Stimulated activated CD8-positive, alpha-beta memory T cell treated with anti-CD3 and anti-CD28 coated beads, Interleukin-15, amount 100 ng/mL, for 1 hour (primary cell): ENCODE measurements at places on chromosomes 5 and 9.

- DNase-seq: no peak
Observed at GRCh38 chr5:35709688-35710087, 92.0 kb downstream of the SPEF2 start.

DNA sequence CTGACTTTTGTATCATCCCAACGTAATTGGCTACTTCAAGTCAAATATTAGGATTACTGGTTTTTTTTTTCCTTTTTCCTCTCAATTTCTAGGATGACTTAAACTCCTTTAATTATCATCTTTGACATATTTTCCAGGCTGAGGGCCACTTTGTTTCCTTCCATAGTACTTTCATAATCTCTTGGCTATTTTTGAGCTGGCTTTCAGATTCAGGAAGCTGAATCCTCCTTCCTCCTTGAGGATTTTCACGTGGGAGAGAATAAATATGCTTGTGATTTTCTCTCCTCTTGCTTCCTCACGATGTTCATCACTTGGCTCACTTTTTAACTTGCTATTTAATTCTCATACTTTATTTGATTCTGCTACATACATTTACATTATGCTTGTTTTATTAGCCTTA, 88.1 kb downstream of the ITGA1 start:
- no peak for DNase-seq

DNA sequence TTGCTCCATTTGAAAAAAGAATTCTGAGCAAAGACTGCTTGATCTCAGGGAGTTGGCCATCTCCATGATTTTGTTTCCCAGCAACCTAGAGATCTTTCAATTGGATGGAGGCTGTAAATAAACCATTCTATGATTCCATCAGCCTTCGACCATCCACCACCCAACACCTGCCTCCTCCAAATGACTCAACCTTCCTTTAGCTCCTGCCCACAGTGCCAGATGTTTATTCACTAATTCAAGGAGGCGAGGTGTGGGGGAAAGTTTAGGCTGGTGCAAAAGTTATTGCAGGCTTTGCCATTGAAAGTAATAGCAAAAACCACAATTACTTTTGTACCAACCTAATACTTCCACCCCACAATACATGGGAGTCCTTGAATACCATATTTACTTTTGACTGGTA, 327.5 kb downstream of the CAAP1 start:
- no peak for DNase-seq

GRCh38 chr9:20398536-20399338, 223.6 kb downstream of the MLLT3 start:
- no peak for DNase-seq

- no peak for DNase-seq
Observed at GRCh38 chr5:84384604-84385575, at the start of gene EDIL3. Gene EDIL3 (minus strand): TSS chr5:84384880. CDS start chr5:84384374, 506 bp downstream.

GRCh38 chr5:89309268-89309667, 426.3 kb upstream of the MEF2C start:
- no peak for DNase-seq

GRCh38 chr5:150131461-150131860, 24.2 kb downstream of the PDGFRB start:
- DNase-seq: no peak

DNA sequence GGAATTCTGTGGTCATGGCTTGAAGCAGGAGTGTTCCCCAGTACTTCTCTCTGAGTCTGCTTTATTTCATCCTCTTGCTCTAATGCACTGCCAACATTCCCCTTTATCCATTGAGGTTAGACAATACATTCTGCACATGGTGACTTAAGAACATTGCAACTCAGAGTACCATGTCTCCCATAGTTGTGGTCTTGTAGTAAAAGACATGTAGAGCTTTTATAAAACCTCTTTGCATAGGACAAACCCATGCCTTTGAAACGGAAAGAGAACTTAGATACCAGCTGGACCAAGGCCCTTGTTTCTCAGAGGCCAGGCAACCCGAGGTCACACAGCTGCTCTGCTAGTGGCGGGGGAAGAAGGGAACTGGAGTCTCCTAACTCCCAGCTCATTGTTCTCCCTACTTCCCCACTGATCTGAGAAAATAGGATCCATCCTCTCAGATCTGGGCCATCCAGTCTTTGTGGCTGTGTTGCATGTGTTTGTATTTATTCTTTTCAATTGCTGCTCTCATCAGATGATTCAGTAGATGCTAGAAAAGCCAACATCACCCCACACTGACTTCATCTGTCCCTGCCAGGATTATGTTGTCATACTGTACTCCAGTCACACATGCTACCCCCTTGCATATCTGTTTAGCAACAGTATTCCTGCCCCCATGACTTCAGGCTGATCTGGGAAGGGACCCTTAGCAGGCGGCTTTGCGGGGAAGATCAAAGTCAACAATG, 236.9 kb downstream of the SAXO1 start:
- DNase-seq: no peak

DNA sequence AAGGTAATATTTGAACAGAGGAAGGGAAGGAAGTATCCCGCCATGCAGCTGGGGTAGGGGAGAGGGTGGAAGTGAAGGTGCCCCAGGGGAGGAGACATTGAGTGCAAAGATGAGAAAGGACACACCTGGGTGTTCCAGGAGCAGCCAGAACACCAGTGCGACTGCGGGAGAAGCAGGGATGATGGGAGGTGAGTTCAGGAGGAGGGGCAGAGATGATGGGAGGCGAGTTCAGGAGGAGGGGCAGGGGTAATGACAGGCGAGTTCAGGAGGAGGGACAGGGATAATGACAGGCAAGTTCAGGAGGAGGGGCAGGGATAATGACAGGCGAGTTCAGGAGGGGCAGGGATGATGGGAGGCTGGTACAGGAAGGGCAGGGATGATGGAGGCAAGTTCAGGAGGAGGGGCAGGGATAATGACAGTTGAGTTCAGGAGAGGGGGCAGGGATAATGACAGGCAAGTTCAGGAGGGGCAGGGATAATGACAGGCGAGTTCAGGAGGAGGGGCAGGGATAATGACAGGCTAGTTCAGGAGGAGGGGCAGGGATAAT, 17.2 kb upstream of the SPOCK1 start:
- no peak for DNase-seq

DNA sequence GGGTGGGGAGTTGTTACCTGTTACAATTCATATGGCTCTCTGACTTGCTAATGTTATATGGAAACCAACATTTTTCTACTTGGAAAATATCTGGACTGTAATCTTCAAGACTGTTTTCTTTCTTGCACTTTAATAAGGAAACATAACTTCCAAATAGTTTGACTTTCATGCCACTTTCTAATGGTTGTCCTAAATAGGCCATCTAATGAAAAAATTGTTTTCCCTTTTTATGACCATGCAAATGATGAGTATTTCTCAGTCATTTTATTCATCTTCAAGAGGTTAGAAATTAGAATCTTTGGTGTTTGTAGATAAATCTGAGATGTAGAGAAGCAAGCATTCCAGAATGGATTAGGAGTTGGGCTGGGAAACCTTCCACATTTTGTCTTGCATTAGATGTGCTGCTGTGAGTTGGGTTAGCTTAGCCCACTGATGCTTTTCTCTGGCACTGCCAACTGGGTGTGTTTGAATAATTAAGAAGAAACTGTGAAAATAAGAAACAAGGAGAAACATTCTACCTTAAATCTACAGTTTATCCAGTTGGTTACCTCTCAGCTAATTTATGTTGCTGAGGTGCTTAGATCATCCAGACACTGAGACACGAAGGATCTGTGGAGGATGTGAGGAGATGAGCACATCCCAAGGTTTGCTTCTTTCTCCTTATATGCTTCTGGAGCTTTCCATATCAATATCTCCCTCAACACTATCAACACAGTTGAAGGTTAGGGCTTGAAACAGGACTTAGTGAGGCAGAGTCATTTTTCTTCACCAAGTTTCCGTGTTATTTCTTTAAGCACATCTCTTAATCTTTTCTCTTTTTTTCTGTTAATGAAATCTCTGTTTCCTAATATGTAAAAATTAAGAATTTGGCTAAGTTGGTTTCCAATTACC, 2.7 kb downstream of the RASGRF2 start:
- DNase-seq: no peak

DNA sequence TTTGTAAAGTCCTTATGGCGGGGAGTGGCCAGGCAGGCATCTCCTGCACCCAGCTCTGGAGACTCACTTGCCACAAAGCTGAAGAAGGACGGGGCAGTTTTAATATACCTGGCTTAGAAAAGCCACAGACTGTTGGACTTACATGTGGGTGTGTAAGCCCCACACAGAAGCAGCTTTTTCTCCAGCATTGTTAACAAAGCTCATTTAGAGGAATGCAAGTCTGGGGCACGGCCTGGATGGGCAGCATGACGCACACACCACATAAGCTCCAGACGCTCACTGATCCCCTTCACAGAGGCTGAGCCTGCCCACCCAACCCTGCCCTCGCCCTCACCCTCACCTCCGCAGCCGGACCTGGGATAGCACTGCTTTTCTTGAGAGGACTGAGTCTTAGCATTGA, 58.0 kb upstream of the PDE8B start:
- no peak for DNase-seq

GRCh38 chr5:175082346-175082745, 358.0 kb downstream of the MSX2 start:
- no peak for DNase-seq

DNA sequence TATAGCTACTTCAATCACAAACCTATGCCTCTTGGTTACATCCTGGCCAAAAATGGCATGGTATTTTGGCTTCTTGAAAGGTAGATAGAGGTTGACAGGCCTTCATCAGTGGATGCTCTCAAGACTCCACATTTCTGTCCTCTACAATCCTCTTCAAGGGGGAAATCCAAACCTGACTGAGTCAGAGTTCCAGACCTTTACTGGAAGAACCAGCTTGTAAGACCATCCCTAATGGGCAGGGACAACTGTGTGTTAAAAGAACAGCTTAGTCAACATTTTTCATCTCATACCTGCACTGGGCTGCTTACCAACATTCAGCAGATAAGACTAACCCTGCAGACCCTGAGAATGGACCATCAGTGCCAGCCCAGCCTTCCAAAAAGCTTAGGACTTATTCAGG, 155.7 kb downstream of the CDK5RAP2 start:
- DNase-seq: no peak

DNA sequence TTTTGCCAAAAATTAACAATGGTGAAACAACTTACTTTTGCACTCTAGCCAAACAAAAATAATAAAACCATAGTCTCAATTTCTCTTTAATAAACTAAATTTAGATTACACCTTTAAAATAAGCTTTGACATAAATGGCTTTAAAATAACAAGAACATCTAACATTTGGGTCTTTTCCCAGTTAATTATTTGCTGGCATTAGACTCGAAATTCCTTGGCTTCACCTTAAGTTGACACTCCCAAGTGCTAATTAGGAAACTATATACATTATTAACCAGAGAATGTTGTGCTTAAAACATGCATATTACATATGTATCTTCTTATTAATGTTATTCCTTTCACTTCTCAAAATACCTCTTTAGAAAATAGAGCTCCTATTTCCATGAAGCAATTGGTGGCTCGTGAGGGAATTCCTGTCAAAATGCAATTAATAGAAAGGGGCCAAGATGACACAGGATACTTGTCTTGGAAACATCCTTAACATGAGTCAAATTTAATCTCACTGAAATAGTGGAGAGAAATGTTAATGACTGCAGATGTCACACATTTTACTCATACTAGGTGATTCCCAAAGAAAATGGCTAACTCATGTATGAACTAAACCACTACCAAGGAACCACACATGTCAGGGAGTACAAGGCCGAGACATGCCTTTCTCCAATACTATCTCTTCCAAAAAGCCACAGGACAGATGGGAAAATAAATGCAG, 932.9 kb upstream of the DMAC1 start:
- no peak for DNase-seq

DNA sequence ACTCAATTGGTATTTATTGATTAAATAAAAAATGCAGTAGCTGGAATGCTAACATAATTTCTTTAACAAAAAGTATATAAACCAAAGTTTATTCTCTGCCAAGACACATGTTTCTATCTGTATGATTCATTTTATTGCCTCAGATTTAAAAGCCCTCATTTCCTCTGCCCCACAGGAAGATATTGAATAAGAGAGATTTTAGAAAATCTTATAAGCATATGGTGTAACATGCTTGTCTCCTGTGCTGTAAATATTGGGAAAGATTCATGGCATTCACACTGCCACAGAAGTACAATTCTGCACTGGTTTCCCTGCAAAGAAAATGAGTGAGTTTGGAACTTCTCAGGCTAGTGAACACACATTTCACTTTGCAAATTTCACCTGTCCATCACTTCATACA, 134.9 kb upstream of the FBXL7 start:
- DNase-seq: no peak

DNA sequence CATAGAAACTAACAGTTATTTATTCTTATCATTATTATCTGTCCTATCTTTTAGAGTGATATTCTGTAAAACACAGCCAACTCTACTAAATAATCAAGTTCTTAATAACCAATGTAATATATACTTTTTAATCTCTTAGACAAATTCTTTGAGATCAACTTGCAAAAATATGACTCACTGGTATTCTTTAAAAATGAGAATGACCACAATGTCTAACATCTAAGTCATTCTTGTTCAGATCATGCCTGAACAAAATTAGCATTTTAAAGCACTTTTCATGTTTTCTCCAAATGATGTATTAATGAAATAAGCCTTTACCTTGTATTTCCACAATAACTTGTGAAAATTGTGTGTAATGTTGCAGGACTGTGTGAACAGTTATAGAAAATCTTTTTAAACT, 356.9 kb upstream of the RGMB start:
- no peak for DNase-seq

DNA sequence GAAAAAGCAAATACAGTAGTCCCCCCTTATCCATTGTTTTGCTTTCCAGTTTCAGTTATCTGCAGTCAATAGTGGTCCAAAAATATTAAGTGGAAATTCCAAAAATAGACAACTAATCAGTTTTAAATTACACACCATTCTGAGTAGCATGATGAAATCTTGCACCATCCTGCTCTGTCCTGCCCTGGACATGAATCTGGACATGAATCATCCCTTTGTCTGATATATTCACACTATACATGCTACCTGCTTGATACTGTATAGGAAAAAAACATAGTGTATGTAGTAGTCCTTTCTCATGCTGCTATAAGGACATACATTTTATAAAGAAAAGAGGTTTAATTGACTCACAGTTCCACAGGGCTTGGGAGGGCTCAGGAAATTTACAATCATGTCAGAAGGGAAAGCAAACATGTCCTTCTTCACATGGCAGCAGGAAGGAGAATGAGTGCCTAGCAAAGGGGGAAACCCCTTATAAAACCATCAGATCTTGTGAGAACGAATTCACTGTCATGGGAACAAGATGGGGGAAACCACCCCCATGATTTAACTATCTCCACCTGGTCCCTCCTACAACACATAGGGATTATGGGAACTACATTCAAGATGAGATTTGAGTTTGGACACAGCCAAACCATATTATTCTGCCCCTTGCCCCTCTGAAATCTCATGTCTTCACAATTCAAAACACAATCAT, 153.9 kb downstream of the ARRDC3 start:
- no peak for DNase-seq

DNA sequence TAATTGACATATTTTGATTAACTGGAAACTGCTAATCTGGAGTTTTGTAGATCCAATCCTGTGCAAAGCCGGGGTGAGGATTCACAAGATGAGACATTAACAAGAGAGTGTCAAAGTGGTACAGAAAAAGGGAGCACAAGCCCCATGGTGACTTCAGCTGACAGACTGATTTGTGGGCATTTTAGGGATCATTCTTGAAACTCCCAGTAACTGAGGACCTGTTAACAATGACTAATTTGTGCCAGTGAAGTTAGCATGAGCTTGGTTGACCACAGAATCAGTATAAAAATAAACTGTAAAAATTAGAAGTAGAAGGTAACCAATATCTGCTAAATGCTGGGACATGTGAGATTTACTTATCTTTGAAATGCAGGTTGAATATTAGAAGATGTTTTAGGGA, 1578.3 kb downstream of the EFNA5 start:
- DNase-seq: no peak

- peak; percentile 49 for DNase-seq
Observed at GRCh38 chr5:144189800-144190429, 19.2 kb downstream of the KCTD16 start.
